ENCODE measurements at places on chromosomes 6 and 20.

GRCh38 chr6:117483004-117483644, 650 bp downstream of the DCBLD1 start:
- peak; percentile 49 for DNase-seq

GRCh38 chr6:165850434-165851019, 187.5 kb upstream of the PDE10A start:
- DNase-seq, result peak; percentile 75

DNA sequence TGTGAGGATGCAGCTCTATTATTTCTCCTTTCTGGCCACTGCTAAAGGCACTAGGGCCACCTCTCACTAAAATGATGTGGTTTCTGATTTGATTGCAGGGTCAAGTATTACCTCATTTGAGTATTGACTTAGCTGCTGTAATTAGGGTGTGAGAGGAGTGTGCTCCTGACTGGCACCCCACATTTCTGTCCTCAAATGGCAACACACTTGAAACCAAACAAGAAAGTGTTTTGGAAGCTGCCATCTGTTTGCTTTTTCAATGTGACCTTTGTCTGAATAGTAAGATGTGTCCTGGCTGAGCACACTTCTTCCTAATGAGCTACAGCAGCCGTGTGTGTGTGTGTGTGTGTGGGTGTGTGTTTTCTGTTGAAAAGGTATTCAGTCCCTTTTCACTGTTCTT, 62.8 kb upstream of the SCP2D1 start:
- no peak for DNase-seq

DNA sequence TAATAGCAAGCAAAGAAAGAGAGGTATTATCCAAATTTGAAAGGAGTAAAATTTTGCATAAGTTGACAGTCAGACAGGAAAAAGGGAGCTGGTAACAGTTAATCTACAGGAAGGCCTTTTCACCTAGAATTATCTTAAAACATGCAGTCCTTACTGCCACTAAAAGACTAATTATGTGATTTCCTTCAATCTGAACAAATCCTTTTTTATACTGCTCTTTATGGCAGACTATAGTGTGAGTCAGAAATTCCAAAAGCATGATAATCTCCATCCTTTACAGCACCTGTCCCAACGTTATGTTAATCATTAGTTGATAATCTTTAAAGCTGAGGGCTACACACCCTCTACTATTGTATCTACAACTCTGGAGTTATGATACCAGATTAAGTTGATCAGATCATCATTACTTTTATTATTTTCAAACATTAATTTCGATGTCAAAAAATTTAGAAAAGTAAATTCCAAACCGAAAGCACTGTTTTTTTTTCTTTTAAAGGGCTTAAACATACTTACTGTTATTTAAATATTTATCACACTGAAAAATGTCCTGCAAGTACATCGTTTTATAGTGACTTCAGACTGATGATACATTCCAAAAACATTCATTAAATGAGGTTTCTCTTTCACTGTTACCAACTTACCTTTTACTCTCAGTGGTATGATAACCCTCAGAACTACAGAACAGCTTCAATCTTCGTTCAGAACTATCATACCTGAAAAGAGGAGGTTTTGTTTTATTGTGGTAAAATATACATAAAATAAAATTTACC, 33.2 kb upstream of the AKAP7 start:
- DNase-seq, result no peak

GRCh38 chr6:135983718-135984343, 132.3 kb downstream of the PDE7B start:
- no peak for DNase-seq

DNA sequence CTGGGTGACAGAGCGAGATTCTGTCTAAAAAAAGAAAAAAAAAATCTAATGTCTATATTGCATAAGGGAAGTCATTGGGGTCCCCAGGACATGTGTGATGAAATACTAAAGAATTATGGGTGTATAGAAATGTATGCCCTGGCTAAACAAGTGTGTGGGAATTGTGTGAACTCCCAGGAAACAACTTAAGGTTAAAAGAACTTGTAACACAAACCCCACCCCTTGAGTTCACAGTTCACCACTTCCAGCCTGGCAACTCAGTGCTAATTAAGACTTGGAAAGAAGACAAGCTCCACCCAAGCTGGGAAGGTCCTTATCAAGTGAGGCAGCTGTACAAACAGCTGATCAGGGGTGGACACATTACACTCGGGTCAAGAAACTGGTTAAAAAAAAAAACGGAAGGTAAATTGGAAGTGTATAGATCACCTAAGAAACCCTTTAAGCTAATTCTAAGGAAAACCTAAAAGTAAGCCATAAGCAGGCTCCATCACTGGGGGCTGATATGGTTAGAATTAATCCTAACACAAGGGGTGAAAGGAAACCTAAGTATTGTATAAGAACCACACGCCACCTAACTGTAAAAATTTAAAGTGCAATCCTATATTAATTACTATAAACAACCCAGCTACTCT, 25.2 kb downstream of the HLA-A start:
- DNase-seq, result peak; percentile 76

GRCh38 chr6:97136626-97137358, 146.2 kb downstream of the MMS22L start:
- DNase-seq, result no peak

DNA sequence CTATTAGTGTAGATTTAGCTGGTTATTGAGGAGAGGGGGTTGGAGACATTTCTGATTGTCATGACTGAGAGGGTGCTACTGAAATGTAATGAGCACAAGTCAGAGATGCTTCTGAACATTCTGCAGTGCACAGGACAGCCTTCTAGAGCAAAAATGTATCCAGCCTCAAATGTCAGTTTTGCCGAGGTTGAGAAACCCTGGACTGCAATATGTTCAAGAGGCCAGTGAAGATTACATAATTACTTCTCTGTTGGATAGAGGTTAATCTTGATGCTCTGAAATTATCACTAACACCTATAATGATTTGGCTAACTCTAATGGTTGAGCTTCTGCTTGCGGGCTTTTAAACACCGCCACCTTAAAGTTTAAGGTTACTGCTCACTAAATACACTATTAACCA, 3.4 kb upstream of the DUSP22 start:
- DNase-seq, result no peak

- peak; percentile 60 for DNase-seq
These were observed 828 bp downstream of the ASCC3 start for GRCh38 chr6:100880149-100880852.

DNA sequence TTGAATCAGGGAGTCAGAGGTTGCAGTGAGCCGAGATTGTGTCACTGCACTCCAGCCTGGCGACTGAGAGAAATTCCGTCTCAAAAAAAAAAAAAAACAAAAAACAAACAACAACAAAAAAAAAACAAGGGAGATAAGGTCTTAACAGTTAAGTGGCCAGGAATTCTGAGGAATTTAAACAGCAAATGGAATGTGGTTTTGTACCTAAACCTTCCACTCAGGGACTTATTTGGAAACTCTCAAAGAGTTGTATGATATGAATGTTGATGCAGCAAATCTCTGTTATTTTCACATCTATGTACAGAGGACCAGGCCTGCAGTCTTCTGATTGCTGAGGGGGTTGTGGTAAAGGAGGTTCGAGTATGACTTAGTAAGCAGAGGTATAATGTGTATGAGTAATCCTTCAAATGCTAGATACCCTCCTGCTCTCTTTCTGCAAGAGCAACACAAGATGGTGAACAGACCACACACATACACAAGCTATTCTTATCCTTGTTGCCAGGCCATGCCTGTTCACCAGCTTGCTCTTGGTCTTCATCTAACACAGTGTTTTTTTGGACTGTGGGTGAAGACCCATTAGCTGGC, 174.9 kb upstream of the SCGN start:
- peak; percentile 37 for DNase-seq

DNA sequence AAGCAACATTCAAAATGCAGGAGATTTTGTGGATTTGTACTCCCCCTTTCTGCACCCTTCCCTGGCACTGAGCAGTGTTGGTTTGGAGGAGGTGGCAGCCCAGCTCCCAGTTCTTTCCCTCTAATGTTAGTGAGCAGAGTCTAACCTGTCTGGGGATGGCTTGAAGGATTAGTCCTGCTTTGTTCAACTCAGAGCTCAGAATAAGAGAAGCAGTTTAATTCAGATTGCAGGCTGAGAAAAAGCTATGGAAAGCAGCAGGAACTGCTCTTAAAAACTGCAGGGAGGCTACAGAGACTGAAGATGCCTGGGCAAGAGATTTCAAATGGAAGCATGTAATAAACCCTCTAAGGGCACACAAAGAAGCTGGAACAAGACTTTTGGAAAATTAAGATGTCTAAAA, 223.4 kb upstream of the GGTLC1 start:
- no peak for DNase-seq

DNA sequence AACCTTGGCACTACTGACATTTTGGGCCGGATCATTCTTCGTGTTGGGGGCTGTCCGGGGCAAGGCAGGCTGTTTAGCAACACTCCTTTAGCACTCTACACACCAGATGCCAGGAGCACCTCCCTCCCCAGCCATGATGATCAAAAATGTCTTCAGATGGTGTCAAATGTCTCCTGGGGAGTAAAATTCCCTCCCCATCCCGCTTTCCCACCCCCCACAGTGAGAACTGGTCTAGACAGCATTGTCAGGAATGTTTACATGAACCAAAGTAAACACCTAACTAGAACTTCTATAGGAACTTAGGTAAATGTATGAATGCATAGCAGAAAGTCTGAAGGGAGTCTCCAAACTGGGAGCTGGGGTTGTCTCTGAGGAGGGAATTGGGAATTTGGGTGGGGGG, 70.0 kb upstream of the TOP1 start:
- DNase-seq, result no peak

- peak; percentile 67 for DNase-seq
These were observed 28.1 kb downstream of the RIPOR3 start for GRCh38 chr20:50663095-50663821.

GRCh38 chr6:44129841-44130322, 2.5 kb downstream of the TMEM63B start:
- DNase-seq, result peak; percentile 96

DNA sequence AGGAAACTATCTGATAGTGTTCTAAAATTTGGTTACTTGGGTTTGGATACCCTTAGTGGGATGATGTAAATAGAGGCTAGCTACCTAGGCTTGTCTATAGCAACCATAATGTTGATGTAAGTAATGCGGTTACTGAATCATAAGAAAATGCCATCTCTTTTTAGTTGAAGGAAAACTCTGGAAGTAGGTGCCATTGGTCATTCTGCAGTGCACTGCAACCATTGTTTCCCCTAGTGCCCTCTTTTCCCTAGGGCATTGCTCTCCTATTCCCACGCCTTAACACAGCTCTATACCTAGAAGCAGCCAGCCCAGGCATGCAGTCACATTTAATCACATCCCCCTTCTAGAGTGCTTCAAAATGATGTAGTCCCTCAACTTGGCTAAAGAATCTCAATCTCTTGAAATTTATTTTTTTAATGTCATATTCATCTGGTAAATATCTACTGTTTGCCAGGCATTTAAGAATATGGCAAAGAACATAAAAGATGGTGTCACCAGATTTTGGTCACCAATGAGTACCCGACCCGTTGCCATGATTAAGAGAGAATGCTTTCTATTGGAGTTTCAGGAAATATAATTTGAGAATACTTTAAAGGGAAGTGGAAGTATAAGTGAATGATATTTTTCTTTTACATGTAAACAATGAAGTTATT, 10.4 kb downstream of the LOC128125822 start:
- no peak for DNase-seq

GRCh38 chr6:11062715-11063114, 18.6 kb upstream of the ELOVL2 start:
- DNase-seq, result no peak

DNA sequence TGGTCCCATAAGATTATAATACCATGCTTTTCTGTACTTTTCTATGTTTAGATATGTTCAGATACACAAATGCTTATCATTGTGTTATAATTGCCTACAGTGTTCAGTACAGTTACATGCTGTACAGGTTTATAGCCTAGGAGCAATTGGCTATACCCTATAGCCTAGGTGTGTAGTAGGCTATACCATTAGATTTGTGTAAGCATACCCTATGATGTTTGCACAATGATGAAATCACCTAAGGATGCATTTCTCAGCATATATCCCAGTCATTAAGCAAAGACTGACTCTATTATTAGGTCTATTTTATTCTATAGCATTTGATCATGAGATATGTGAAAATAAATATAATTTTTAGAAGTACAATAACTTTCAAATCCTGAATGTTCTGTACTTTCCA, 36.6 kb downstream of the HCRTR2 start:
- DNase-seq, result no peak

DNA sequence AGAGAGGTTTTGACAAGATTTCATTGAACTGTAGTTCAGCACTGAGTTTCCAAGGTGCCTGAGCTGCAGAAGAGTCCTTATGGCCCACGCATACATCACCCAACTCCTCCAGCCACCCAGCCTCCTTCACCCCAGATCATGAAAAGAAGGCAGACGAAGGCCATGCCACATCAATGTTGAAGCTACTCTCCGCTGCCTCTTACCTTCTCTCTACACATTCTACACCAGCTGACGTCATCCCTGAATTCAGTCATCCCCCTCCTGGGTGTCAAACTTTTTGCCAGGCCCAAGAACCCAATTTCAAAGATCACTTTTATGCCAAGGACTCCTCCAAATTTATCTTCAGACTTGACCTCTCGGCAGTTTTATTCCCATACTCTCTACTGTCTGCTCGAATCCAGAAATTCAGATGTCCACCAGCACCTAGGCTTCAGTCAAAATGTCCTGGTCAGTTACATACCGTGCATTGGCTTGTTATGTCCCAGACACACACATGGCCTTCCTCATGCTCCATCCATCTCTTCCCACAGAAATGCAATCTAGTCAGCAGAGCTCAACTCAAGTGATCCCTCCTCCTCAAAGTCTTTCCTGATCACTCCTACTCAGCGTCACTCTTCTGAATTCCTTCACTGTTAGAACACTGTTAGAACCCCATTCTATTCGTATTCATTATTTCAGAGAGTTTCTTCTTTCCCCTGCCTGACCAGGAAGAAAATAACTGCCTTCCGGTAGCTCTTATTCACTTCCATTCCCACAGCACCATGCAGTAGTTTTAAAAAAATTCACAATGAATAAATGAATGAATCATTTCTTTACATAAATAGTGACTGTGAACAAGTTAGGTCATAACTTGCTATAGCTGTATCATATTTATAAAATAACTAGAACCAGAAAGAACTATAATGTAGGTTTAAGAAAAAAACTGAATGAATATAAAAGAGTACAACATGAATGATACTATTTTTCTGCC, 11.5 kb downstream of the ATXN1 start:
- DNase-seq, result no peak

- no peak for DNase-seq
These were observed 12.2 kb downstream of the TGIF2 start for GRCh38 chr20:36585410-36586125.
